Right ventricle myocardium inferior (tissue), 1 donor: ENCODE measurements at places on chromosomes 2 and 18. TPM values are rescaled to one million over a fixed set of nuclear protein-coding genes. Genes with fewer than 3 reads are reported as not detected.

STPG4 gene
- not detected for total RNA-seq

SERPINB4 gene
- not detected for total RNA-seq

SULT6B1 gene
- total RNA-seq = not detected

DNA sequence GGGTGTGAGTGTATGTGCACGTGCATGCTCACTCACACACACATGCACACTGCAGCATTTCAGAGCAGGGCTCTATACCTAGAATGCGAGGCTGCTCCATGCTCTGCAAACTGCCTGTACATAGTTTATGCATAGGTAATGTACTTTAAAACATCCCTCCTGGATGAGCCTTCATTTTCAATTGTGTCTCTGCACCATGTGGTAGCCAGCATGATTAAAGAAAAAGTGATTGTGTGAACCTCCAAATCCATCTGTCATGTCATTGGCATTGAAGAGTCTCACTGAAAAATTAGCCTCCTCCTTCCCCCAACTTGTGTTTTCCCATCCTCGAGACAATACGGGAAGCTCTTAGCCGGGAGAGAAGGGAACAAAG is 120.9 kb upstream of the SPATS2L start:
- DNase-seq = no peak

GRCh38 chr2:11753452-11753885 is 7.0 kb downstream of the LPIN1 start:
- no peak for DNase-seq

DNA sequence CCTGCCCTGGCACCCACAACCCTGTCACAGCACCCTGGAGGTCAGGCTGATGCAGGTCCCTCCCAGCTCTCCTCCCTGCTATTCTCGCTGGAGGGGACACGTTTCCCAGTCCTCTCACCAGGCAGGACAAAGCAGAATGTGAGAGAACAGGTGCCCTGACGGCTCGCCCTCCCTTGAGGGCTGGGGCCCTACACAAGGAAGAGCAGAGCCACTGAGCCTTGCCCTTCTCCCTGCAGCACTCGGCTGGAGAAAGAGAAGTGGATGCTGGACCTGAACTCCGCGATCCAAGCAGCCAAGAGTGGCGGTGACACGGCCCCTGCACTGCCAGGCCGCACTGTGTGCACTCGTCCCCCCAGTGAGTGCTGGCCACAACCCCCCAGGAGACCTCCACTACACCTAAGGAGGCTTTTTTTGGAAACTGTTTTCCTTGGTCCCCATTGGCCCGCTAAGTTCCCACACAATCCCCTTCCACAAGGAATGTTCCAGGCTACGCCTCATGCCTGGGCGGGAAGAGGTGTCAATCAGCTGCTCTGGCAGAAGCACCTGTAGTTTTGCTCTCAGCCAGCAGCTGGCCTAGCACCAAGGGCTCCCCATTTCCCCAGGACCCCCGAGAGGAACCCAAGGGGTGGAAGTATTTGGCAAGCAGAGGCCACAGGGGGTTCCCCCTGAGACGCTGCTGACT is 17.4 kb downstream of the STK25 start:
- peak; percentile 46 for DNase-seq

DNA sequence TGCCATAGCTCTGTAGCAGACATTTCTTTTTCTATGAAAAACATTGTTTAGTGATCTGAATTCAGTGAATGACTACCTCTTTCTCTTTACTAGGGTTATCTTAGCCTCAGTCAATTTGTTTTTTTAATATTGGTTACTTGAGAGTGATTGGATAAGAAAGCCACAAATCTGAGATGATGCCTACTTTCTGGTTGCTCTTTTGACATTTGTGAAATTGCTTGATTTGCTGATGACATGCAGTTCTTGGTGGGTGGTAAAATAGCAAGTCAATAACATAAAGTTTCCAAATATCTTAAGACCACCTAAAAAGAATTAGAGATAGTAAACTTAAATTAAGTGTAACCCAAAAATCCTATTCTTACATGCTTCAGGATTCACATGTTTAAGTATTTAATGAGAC is 199.5 kb upstream of the STON1 start:
- no peak for DNase-seq

DNA sequence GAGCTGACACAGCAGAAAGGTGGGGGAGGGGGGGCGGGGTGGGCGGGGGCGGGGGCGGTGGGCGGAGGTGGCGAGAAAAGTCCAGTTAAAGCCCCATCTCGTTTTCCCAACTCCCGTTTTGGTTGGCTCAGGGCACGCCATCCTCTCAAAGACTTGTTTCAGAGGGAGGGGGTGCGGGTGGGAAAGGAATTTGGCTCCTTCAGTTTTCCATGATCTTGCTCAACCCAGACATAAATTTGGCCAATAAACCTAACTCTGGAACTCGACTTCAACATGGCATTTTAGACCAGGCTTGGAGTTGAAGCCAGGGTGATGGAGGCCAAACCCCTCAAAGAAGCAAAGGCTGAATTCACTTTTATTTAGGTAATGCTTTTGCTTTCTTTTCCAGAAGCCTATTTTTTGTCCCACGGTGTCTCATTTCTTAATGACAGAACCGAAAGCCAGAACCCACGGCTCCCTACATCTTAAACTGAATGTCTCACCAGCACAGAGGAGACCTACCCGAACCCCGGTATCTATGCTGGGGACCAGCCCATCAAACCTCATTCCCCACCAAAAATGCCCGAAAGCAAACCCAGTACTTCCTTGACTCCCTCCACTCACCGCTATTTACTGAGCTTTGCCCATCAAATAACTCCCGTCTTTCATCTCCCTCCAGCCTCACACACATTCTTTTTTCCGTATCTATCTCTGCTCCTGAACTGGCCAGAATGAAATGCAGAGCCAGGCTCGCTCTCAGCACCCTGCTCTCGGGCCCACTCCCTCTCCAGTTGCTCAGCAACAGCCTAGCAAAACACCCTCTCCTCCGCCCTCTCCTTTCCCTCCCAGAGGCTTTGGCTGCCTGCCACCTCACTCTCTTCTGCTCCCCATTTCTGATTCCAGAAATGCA is 4.3 kb downstream of the IGFBP5 start:
- DNase-seq = peak; percentile 89

- no peak for DNase-seq
Observed at GRCh38 chr2:190766595-190766994, 114.0 kb upstream of the GLS start.

DNA sequence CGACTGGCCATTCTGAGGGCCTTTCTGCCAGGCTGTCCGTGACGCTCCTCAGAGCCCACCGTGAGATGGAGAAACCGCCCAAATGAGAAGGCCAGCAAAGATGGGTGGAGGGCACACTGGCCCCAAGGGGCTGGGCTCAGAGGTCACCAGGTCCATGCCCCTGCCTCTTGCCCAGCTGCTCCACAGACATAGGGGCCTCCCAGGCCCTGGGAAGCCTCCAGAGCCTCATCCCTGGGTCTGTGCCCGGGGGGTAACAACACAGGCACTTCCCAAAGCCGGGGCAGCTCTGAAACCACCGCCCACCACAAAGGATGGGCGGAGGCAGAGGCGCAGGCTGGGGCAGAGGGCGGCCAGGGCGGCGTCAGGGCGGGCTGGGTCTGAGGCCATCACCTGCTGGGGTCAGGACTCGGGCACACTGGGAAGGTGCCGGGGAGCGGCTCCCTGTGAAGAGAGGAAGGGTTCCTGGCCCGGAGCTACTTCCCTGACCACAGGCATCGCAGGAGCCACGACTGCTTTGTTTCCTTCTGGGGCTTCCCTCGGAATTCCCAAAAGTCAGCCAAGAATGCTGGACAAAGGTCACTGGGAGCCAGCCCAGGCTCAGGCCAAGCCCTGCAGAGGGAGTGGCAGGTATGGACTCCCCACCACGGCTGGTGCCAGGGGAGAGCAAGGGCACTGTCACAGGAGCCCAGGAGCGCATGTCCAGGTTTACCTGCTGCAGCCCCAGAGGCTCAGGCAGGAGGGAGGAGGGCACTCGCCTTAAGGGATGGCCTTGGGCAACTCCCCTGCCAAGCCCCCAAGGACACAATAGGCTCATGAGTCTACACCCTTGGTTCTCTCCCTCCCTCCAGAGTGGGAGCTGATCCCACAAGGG is 9.4 kb downstream of the CYP26B1 start:
- DNase-seq = no peak

DNA sequence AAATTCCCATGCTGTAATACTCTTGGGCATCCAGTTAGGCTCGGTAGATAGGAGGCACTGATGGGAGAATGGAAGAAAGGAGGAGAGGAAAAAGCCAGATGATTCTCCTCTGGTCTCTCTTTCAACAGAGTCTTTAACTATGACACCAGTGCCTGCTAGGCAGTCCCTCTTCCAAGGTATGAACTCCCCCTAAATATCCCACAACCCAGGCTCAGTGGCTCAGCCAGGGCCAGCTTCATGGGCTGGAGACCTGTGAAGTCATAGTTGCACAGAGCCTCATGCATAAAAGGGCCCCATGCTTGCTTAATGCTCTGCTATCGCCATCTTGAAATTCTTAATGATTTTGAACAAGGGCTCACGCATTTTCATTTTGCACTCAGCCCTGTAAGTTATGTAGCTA is 869.2 kb upstream of the GCFC2 start:
- DNase-seq = no peak

DNA sequence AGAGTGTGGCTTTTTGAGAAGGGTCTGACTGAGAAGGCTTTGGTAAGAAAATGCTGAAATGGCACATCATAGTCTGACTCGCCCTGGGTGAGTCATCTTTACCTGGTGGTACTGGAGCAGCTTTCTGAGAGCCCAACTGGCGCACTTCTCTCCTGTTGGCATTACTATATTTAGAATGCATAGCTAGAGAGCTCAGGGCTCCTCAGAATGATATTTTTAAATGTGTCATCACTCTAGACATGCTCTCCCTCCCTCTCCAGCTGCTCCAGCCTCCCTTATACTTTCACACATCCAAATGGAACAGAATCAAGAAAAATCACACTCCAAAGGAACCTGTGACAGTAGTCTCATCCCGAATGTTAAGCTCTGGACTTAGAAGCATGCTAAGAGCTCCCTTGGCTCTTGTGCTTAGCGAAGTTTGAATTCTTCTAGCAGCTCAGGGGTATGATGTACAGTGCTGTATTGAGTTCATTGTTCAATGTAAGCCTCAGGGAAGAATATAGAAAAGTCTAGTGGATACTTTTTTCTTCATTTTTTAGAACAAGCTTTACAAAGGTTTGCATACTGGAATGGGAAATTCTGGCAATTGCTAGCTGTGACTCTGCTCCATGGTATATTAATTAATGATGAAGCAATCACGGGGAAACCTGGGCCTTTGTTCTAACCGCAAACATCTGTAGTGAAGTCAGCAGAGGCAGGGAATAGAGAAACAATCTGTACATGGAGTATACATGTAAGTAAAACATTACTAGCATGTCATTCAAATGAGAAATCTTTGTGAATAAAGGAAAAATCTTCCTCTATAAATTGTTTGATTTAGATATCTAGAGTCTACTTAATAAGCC is 751.2 kb upstream of the NRXN1 start:
- DNase-seq = no peak

- no peak for DNase-seq
Observed at GRCh38 chr2:158313734-158314133, 142.8 kb downstream of the CCDC148 start.
